ENCODE measurements at places on chromosomes 1 and 21.

GRCh38 chr1:35544976-35545375 is 12.2 kb downstream of the KIAA0319L start:
- no peak for DNase-seq

GRCh38 chr1:186577216-186577615 is 103.0 kb downstream of the PTGS2 start:
- no peak for DNase-seq

- DNase-seq: no peak
Observed at GRCh38 chr21:43948740-43949498, 63.2 kb upstream of the TRAPPC10 start.

GRCh38 chr1:46401964-46402626 is 8.0 kb downstream of the FAAH start:
- DNase-seq: no peak

DNA sequence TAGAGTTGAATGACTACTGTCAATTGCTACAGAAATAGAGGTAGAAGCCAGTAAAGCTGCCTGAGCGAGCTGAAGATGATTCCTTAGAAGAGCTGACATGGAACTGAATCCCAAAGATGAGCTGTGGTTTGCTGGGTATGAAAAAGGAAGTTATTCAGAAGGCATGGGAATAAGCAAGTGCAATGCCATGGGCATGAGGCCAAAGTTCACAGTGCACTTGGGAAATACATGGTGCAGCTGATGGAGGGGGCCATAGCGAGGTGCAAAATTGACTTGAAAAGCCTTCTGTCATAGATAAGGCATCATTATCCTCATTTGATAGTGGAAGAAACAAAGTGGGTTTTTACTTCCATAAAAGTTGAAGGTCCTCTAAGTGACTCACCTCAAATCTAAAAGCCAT is 88.6 kb downstream of the NEK7 start:
- DNase-seq: no peak

DNA sequence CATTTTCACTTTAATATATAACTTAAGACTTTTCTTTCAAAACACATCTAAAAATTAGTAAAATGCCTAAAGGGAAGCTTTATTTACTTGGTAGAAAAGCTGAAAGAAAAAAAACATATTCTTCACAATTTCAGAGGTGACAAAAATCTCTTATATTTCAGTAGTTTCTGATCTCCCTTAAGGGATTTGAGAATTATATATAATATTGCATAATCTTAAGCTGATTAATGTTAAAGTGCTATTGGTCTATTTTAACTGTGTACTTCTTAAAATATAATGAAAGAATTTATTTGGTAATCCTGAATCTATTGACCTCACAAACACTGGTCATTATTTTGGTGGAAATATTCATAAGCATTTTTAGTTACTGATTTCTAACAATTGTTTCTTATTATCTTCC is 1.2 kb upstream of the VPS45 start:
- DNase-seq: no peak
